ENCODE measurements at places on chromosomes 11 and 22. TPM values are rescaled to one million over a fixed set of nuclear protein-coding genes. Genes with fewer than 3 reads are reported as not detected.

Gene TEX12
- not detected for total RNA-seq

Gene C22orf42
- total RNA-seq: not detected

Gene OR4D11
- not detected for total RNA-seq

Gene OR51B2
- total RNA-seq: not detected

Gene TRIM29
- total RNA-seq: 28.0 TPM

Gene PGGHG
- 9.1 TPM for total RNA-seq

Gene LRRC55
- total RNA-seq: not detected

Gene OR5P2
- total RNA-seq: not detected

Gene CASP5
- not detected for total RNA-seq

Gene OTOG
- total RNA-seq: not detected

Gene SPI1
- total RNA-seq: not detected

Gene KLHDC7B
- not detected for total RNA-seq

Gene GRM5
- total RNA-seq: not detected

Gene CD248
- not detected for total RNA-seq

Gene OR5D13
- total RNA-seq: not detected

Gene CYTH4
- total RNA-seq: 0.90 TPM

Gene VWCE
- total RNA-seq: 0.28 TPM

Measured in A549 treated with dexamethasone at 1 μM for 4 hours (cell line).